ENCODE measurements at places on chromosomes 5 and 9.

DNA sequence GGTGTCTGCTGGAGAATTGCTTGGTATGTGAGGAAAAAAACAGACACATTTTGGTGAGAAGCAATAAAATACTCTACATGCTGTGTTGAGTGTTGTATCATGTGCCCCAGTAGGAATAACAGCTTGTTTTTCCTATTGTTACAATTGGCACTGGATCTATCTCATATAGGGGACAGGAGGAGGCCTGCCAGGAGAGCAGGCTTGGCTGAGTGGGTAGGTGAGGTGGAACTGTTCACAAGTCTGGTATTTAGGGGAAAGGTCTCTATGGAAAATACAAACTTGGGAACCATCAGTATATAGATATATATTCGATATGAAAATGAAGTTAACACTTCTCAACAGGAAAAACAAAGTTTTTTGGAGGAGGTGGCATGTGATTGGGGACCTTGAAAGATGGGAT lies 9.5 kb upstream of the SH3TC2 start:
- no peak for DNase-seq

GRCh38 chr9:87337335-87338087 lies 160.2 kb upstream of the DAPK1 start:
- no peak for DNase-seq

GRCh38 chr5:35856765-35857351 lies at the start of gene IL7R:
Gene IL7R (plus strand): TSS chr5:35856891. CDS start chr5:35856978, 87 bp downstream.
- peak; percentile 55 for DNase-seq

DNA sequence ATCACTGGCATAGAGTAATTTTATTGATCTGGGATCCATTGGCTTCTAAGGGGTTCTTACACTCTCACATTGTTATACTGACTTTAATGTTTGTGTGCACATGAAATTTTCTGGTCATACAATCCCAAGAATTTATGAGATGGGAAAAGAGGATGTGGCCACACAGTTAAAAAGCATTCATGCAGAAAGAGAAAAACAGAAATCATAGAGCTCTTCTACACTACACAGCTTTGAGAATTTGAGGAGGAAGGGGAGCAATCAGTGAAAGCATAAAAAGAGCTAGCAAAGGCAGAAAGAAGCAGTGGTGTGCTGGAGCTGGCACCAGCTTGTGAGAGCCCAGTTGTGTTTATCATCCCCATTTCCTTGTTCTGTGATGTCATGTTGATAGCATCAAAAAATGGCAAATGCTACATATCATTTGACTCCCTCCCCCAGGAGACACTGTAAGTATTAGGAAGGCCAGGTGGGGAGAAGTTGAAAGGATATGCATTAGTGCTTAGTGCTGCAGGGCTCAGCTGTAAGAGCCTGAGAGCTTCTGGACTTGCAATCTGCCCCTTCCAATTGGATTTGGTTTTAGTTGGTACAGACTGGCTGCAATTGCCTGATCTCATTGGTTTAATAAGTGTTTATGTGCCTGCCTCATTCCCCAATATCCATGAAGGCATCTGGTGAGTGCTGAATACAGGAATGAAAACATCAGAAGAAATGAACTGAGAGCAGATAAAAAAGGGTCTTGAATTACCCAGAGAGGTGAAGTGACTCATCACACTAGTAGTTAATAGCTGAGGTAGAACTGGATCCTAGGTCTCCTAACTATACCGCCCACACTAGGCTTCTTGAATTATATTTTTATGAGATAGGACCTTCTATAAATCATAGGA lies 30.9 kb downstream of the RHOBTB3 start:
- DNase-seq: no peak

GRCh38 chr5:82313016-82313415 lies 34.9 kb upstream of the RPS23 start:
- no peak for DNase-seq

- DNase-seq: no peak
These were observed 306.3 kb upstream of the KCNN2 start for GRCh38 chr5:114055318-114056184.

DNA sequence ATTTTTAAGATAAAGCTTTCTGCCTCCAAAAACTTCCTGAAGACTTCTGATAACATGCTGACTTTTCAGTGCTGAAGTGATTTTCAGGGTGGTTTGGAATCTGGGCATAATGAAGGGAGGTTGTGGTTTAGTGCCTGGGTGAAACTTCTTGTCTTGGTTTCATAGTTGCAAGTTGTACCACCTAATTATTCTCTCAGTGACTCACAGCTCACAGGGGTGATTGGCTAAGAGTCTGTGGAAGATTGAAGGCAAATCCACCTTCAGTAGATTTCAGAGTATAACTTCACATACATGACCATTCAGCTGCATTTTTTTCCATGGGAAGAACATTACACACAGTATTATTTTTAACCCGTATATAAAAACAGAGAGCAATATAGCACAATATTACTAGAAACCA lies 199.9 kb downstream of the PTTG1 start:
- no peak for DNase-seq

GRCh38 chr5:6755941-6756340 lies 42.7 kb downstream of the TENT4A start:
- DNase-seq: no peak

GRCh38 chr9:21684831-21685362 lies 117.5 kb upstream of the MTAP start:
- no peak for DNase-seq

- DNase-seq: peak; percentile 83
These were observed 126.7 kb downstream of the PPP2R2B start for GRCh38 chr5:146751781-146752401.

- no peak for DNase-seq
These were observed 135.1 kb downstream of the RPS23 start for GRCh38 chr5:82142928-82143577.

GRCh38 chr9:79759460-79759859 lies 187.7 kb downstream of the TLE4 start:
- DNase-seq: peak; percentile 3

- no peak for DNase-seq
These were observed 201.8 kb upstream of the ZNF608 start for GRCh38 chr5:124948062-124948753.

GRCh38 chr5:122009436-122009835 lies 47.7 kb downstream of the SRFBP1 start:
- no peak for DNase-seq

GRCh38 chr9:5448461-5449435 lies 1.6 kb upstream of the CD274 start:
- peak; percentile 63 for DNase-seq

DNA sequence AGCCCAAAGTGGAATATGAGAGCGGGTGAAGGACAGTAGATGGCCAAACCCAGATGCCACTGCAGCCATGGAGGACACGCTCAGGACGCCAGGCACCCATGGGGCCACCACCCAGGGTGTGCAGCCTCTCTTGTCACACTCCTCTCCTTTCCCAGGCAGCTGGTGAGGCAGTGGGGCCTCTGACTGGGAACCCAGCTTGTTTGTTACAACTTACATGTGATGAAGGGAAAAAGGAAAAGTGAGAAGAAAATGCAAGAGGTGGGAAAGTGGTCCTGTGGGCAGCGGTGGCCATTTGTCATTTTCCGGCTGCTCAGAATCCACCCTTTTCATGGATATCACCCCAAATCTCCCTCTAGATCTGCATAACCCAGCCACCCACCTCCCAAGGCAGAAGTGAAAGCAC lies 62.7 kb upstream of the UNC5A start:
- no peak for DNase-seq

GRCh38 chr5:41087461-41087860 lies 16.3 kb upstream of the MROH2B start:
- no peak for DNase-seq

DNA sequence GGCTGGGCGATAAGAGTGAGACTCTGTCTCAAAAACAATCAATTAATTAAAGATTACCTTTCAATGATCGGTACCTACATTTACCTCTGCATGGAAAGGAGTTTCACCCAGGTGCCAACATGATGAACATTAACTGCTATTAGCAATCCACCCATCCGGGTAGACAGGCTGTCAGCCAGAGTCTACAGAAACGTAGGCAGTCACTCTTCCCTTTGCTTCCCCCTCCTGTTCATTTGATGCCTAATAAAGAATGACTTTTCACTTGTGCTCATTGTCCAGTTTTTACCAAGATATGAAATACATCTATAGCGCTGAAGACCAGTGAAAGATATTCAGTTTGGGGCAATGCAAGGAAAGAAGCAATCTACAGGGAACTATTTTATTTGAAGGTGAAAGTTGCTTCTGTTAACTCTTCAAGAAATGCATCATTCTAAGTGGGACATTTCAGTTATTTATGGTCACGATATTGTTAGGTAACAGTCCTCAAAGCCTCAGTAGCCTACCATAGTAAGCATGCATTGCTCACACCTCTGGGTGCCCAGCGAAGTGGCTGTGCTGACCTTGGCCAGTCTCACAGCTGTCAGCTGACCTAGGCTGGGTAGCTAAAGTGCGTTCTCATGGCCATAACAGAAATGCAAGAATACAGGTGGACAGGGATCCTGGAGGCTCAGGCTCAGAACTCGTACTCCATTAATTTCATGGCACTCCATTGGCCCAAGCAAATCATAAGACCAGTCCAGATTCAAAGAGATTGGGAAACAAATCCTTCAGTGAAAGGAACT lies 87.2 kb upstream of the DMRT1 start:
- DNase-seq: no peak

DNA sequence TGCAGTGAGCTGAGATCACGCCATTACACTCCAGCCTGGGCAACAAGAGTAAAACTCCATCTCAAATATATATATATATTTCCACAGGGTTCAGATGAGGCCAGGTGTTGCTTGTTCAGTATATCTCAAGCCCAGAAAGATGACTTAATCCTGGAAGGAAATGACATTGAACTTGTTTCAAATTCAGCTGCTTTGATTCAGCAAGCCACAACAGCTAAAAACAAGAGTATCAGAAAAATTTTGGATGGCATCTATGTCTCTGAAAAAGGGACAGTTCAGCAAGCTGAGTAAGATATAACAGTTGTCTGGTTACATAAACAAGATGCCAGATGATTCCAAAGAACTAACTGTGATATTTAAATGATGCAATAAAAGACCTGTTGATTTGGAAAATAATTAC lies 352.0 kb downstream of the KCTD16 start:
- DNase-seq: no peak

DNA sequence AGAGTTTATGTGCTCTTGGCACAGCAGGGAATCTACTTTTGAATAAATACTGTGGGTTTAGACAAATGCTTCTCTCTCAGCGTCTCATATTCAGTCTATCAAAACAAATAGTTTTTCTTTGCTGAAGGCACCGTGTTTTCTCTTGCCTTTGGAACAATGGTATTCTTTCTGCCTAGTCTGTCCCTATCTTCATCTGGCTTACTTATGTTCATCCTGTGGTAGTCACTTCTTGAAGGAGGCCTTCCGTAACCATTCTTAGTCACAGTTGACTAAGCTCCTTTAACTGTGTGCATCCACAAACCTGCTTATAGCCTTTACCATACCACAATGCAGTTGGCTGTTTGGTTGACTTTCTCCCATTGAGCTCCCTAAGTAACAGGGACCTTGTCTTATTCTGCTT lies 45.9 kb downstream of the LARP1 start:
- no peak for DNase-seq

- DNase-seq: peak; percentile 50
These were observed 72.3 kb downstream of the SLCO4C1 start for GRCh38 chr5:102223542-102224477.

GRCh38 chr9:129280623-129281271 lies 102.7 kb upstream of the IER5L start:
- DNase-seq: no peak

DNA sequence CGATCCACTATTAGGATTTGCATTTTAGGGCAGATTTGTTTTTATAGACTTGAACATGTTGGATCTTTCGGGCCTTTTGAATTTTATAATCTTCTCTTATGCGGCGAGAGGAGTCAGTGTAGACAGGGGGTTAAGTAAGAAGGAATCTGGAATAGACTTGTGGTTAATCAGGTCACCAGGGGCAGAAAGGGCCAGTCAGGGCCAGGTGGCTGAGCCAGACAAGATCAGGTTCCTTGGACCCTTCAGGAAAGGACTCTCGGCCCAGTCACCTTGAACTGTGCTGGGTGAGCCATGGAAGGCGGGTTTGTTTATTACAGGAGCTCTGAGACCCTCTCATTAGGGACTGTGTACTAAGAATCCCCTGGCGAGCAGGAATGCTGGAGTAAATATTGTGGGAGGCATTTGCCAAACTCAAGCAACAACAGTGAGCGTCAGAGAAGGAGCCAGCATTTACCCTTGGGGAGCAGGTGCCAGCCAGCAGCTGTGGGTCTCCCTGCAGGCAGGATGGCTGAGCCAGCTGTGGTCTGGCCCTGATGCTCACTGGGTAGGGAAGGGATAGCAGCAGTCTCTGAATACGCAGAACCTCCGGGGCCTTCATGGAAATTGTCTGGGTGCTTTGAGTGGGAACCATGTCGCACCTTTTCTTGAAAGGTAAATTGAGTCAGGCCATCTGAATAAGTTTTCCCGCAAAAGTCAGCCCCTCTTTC lies 79.2 kb downstream of the UBE2QL1 start:
- no peak for DNase-seq

DNA sequence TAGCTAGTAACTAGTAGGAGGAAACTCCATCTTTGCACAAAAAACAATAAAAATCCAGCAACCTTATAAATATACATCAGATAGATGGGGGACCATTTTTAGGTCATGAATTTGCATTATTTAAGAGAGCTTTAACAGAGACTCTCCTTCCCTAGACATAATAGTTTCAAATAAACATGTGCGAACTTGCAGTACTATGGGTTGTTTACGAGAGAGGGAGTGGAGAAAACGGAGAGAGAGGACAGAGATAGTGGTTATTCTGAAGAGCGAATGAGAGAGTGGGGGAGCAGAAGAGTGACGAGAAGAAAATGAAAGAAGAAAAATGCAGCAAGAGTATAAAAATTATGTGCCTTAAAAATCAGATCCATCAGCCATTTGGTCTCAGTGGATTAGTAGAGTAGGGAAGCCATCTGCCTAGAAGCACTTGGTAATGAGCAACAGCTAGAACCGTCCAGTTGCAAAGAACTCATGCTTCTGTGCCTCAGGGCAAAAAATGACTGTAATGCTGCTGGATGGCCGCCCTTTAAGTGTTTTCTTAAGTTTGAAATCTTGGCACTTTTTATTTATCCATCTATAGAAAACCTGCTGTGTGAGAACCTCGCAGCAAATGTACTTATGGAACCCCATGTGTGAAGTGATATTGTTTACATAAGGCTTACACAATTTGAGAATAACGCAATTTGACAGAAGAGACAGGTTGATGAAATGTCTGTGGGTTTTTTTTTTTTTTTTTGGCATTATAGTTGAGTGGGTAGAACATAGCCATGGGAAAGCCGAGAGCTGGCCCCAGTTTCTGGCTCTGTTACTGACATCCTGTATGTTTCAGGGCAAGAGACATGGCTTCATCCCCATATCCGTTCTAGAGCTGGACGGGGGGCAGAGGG lies 95.6 kb upstream of the ZNF608 start:
- no peak for DNase-seq

DNA sequence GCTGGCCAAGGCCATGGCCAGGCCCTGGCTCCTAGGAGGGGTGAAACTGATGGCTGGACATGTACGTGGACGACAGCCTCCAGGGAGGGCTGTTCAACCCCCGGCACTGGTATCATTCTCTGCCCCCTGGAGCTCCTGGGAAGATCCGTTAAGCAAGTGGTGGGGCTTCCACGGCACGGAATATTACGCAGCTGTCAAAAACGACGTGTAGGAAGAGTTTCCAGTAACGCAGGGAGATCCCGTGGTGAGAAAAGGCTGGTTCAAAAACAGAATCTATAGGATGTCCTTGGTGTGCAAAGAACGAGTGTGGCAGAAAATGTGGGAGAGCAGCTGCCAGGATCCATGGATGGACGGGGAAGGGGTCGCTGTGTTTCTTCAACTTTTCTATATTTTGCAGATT lies 36.3 kb upstream of the TMEM250 start:
- DNase-seq: no peak

Data from GM12865 (cell line).